ENCODE measurements at places on chromosomes 1 and 21. TPM values are rescaled to one million over a fixed set of nuclear protein-coding genes. Genes with fewer than 3 reads are reported as not detected.
A peak's percentile ranks its signal among the peaks of the same experiment; 100 is the strongest.

GRCh38 chr21:17673261-17674020 lies 60.7 kb upstream of the BTG3 start:
- no peak for DNase-seq

DNA sequence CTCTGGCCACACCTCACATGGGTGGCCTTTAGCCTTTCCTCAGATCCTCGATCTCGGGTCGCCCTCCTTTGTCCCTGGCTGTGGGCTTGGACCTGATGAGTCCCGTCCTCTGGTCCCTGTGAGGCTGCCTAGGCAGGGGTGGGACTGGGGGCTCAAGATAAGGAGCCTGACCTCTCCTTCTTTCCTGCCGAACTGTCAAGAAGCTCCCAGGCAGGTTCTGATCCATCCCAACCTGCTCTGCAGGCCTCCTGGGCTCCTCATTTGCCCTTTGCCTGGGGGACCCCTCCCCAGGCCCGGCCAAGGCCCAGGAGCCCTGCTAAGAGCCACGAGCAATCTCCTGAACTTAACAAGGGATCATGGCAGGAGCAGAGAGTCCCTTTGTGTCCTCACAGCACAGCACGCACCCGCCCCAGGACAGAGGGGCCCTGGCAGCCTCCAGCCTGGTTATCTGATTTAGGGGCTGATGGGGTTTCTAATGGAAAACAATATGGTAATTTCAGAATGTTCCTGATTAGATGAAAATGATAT lies 82.4 kb upstream of the POU3F1 start:
- no peak for DNase-seq

- DNase-seq = peak; percentile 67
These were observed 41.3 kb downstream of the ZBTB18 start for GRCh38 chr1:244092293-244092963.

DNA sequence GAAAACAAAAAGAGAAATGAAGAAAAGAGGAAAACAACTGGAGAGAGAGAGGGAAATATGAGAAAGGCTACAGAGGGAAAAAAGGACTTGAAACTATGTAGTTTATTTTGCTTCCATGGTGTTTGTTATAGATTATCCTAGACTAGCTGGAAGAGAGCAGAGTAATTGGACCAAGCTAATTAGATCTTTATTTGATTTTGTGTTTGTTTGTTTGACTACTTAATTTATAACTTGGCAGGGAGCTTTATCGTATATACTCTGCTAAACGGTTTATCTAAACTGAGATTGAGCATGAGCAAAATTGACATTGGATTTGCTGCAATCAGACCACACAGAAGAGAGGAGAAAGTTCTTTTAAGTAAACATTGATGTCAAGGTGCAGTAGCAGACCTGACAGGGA lies 443.8 kb upstream of the USP24 start:
- no peak for DNase-seq

- no peak for DNase-seq
These were observed 26.4 kb downstream of the GIPC2 start for GRCh38 chr1:78072216-78072615.

Gene C4BPA
- polyA plus RNA-seq = not detected

Gene SV2A
- polyA plus RNA-seq = 18.1 TPM

DNA sequence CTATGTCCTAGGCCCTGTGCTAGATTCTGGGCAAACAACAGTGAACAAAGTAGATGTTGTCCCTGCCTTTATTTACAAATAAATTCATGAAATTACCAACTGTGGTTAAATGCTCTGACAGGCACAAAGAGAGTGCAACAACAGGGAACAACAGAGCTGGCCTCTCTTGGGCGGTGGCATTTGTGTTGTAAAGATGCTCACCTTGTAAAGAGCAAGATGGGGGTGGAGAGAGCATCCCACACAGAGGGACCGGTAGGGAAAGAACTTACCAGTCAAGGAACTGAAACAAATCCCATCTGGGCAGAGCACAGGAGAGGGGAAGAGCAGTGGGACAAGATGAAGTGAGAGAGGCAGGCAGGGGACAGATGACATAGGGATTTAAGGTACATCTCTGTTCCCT lies 21.6 kb upstream of the SLC22A15 start:
- no peak for DNase-seq

DNA sequence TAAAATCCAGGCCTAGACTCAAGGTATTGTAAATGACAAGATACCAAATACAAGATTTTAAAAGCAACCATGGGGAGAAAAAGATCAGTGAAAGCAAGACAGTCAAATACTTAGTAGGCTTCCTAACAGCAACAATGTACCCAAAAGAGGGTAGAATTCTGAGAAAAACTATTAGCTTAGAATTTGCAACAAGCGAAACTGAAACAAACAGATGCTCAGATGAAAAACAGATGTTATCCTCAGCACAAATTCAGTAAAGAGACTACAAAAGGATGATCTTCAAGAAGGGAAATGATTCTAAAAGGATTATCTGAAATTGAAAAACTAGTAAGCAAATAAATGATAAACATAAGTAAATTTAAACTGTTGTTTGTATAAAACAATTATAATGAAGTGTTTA lies 40.0 kb downstream of the PDC start:
- peak; percentile 27 for DNase-seq

DNA sequence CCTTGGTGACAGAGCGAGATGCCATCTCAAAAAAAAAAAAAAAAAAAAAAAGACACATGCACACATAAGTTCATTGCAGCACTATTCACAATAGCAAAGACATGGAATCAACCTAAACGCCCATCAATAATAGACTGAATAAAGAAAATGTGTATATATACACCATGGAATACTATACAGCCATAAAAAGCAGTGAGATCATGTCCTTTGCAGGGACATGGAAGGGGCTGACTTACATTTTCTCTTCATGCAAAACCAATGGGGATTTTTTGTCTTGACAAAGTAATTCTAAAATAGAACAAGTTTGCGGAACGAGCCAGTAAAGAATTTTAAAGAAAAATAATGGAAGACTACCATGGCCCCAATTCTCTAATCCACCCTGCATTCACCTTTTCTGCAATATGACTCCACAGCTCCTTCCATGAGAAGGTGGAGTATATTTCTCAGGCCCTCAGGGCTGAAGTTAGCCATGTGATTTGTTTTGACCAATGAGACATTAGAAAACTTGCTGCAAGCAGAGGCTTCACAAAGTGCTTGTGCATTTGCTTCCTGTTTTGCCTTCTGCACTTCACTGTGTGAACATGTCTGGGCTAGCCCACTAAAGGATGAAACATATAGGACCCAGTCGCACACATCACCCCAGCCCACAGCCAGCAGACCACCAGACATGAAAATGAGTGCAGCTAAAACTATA lies 78.8 kb upstream of the NR5A2 start:
- DNase-seq = peak; percentile 31

Gene SYNC
- 41.3 TPM for polyA plus RNA-seq
